GM03348 (cell line): ENCODE measurements at places on chromosomes 4 and X.
A peak's percentile ranks its signal among the peaks of the same experiment; 100 is the strongest.

- DNase-seq, result no peak
Measured at GRCh38 chrX:19981947-19982346, 8.9 kb downstream of the BCLAF3 start.

DNA sequence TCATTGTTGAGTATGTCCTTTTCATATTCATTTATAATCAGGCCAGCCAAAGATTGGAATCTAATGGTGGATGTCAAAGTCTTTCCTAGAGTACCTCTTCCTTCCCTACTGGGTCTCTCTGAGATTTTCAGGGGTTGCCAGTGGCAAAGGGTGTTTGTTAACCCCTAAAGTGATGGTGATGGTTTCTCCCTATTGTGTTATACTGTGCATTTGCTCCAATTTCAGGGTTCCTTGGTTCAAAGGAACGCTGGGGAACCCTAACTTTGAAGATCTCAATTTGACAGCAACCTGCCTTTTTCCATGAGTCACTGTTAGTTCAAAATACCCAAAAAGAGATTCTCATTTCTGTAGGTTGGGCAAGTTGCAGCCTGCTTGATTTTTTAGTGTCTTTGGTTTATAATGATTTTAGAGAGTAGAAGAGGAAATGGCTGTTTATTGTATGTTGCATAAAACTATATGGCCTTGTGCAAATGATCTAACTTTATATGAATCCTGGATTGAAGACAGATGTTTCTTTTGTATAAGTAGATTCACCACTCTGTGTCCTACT lies 23.0 kb downstream of the GAB1 start:
- no peak for DNase-seq

GRCh38 chr4:128707864-128708263 lies 101.6 kb upstream of the JADE1 start:
- peak; percentile 70 for DNase-seq

DNA sequence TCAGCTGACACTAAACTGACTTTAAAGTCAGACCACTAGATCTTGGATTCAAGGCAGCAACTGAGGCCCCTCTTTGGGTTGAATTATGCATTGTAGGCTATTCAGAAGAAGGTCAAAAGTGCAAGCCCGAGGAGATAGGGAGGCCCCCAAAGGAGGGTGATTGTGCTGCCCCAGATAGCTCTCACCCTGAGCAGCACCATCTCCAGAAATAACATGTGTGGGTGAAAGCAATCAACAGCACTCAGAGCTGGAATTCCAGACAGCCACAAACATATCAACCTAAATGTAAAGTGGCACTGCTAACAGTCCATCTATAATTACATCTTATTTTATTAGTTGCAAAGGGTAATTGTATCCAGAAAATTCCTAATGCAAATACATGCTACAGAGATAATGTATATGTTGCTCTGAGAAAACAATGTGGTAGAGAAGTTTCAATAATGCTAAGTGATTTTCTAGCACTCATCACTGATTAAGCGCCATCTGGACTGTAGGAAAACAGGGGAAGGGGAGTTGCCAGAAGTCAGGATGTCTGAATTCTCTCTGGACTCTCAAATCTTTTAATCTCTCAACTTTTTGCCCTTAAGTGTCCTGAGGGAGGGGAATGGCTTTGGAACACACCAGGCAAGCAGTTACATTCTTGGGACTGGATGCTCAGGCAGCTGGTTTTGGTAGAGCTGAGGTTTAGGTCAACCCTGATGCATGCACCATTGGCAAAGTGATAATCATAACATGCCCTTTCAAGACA lies 61.8 kb upstream of the SFRP2 start:
- DNase-seq, result no peak

GRCh38 chr4:94490437-94490836 lies 38.7 kb downstream of the PDLIM5 start:
- no peak for DNase-seq

DNA sequence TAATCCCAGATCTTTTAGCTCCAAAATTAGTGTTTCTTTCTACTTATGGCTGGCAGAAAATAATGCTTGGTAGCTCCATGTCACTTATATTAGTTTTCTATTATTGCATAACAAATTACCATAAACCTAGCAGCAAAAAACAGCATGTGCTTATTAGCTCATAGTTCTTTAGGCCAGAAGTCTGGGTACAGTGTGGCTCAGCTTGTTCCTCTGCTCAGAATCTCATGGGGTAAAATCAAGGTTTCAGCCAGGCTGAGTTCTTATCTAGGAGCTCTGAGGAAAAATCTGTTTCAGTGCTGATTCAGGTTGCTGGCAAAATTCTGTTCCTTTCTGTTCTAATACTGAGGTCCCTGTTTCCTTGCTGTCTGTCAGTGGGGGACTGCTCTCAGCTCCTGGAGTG lies 101.1 kb downstream of the CT47B1 start:
- no peak for DNase-seq

DNA sequence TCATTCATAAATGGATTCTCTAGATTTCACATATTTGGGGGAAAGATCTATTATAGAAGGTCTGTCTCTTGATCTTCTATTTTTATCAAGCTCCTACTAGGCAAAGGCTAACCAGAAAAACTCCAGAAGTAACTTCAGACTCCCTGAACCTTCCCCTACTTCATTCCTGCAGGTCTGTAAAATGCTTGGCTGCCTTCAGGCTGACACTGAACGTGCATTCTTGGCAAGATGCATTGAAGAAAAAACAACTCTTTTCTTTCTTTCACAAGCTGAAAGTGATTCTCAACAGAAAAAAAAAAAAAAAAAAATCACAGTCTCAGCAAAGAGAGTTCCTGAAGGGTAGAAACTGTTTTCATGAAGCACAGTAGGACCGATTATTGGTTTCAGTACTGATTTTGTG lies 12.7 kb downstream of the OPHN1 start:
- DNase-seq, result no peak

- DNase-seq, result peak; percentile 64
Measured at GRCh38 chr4:31360786-31361185, 640.6 kb downstream of the PCDH7 start.

DNA sequence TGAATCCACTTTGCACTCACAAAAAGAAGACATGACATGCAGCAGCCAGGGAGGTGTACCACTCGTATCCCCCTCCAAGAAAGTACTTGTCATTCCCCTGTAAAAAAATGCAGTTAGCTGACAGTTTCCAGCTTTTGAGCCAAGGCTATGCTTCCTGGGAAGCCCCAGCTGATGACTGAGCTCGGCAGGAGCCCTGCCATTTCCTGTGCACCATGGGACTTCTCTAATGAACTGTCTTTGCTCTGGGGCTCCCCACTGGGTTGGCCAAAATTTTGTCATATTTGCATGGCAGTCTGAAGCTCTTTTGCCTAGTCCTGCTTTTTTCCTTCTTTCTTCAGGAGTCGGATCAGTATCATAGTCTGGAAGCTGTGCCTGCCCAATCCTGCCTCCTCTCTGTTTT lies 104.5 kb upstream of the MAOA start:
- no peak for DNase-seq

- DNase-seq, result no peak
Measured at GRCh38 chr4:81951891-81952455, 421.8 kb downstream of the HNRNPD start.

GRCh38 chrX:24371391-24371972 lies 11.0 kb downstream of the SUPT20HL1 start:
- peak; percentile 55 for DNase-seq

GRCh38 chrX:65034292-65034667 lies 58.0 kb upstream of the ZC4H2 start:
- DNase-seq, result no peak

DNA sequence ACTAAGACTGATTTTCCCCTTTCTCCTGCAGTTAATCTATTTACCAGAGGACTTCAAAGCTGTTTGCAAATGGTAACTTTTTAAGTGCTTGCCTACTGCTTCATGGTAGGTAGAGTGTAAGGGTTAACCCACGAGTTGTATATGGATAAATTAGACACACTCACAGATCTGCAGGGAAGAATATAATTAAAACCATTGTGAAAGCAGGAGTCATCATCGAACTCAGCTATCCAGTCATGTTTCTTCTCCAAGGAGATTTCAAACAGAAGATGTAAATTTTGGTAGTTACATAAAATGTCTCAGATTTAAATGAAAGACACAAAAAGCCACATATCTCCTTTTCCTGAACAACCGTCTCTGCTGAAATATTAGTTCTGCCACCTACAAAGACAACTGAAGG lies 549 bp upstream of the XG start:
- peak; percentile 28 for DNase-seq

- DNase-seq, result peak; percentile 64
Measured at GRCh38 chr4:128461291-128462102, 173.9 kb upstream of the PGRMC2 start.

DNA sequence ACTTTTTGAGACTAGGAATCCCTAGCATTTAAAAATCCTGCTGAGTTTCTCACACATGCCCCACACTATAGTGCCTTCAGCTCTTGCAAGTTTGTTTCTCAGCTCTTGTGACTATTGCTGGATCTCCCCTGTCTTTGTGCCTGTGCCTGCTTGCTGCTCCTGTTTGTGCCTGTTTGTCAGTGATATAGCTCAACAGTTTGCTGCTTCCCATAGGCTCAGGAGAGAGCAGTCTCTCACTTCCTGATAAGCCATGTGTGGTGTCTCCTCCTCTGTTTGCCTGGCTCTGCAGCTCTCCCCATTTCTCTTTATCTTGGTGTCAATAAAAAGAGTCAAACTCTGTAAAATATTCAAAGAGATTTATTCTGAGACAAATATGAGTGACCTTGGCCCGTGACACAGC lies 259.8 kb upstream of the CLNK start:
- no peak for DNase-seq

DNA sequence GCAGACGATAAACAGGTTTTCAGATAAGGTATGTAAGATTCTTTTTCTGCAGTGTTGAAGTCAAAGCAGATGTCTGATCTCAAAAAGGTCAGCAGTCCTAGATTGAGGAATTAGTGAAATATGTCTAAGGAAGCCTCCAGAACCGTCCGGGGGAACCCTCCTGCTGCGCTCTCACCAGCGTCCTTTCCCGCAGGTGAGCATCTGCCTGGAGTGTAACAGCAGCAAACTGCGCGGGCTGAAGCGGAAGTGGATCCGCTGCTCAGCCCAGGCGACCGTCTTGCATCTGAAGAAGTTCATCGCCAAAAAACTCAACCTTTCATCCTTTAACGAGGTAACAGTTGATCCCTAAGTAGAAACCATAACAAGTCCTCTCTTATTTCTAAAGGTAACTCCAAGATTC lies 55.5 kb downstream of the PCGF3 start:
- DNase-seq, result no peak

- DNase-seq, result no peak
Measured at GRCh38 chr4:178414881-178415446, 972.7 kb upstream of the AGA start.

GRCh38 chrX:123108513-123109427 lies 75.3 kb upstream of the GRIA3 start:
- no peak for DNase-seq

GRCh38 chr4:26356081-26356501 lies 35.3 kb downstream of the RBPJ start:
- DNase-seq, result peak; percentile 18

- DNase-seq, result no peak
Measured at GRCh38 chr4:110633358-110634341, 10.8 kb upstream of the PITX2 start.

DNA sequence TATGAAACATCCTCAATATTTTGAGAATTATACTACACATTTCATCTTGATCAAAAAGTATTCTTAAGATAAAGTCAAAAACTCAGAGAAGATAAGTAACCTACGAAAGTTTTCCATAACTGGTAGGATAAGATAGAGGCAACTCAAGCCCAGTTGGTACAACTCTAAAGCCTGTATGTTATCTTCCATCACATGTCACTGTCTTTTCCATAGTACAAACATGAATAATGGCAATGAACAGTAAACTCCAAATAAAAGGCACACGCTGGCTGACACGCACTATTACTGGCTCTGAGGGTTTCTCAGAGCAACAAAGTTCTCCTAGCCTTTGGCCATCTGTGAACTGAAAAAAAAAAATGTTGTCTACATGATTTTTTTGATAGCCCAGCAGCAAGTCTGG lies 27.2 kb downstream of the LIN54 start:
- DNase-seq, result no peak

DNA sequence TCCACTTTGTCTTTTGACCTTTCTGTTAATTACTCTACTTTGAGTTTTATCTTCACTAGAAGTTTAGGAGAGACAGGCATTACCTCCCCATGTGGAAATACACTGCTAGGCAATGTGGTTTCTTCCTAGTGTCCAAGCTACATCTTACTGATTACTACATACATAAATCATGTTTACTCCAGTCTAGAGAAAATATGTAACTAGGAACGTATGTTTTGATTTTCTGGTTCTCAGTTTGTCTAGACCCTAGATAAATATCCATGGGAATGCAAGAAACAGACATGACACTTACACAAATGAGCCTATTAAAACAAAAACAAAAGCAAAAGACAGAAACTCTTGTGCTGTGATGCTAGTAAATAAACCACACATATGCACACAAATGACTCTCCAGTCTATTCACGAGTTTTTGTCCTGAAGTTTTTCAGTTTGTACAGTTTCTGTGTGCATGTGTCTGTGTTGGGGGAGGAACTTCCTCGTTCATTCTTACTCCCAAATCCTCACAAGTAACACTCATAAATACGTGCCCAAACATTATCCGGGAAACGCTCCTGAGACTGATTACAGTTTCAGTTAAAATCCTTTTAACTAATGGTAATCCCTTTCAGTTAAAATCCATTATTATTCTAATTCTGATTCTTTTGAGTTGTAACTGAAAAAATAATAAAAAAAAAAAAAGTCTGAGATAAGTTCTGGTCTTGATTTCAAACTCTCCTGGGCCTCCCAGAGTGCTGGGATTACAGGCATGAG lies 283.5 kb upstream of the FTHL17 start:
- no peak for DNase-seq

DNA sequence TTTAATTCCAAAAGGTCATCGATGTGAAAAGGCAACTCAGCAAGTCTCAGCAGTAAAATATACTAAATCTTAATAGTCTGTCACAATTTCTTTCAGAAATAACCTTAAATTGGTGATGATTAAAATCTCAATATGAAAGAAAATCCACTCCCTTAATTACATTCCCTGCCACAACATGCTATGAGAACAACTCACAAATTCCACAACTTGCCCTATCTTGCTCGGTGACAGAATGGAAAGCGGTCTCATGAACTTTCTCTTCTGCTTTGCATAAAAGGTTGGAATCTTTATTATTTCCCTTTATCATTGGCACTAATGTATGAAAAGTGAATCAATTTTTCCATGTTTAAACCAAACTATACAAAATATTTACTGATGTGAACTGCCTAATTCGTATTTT lies 380.8 kb downstream of the TMA16 start:
- DNase-seq, result no peak

- no peak for DNase-seq
Measured at GRCh38 chr4:141530627-141531026, 105.8 kb upstream of the IL15 start.
